Muscle of arm (tissue), 14 donors: ENCODE measurements at places on chromosomes 16 and 17.

DNA sequence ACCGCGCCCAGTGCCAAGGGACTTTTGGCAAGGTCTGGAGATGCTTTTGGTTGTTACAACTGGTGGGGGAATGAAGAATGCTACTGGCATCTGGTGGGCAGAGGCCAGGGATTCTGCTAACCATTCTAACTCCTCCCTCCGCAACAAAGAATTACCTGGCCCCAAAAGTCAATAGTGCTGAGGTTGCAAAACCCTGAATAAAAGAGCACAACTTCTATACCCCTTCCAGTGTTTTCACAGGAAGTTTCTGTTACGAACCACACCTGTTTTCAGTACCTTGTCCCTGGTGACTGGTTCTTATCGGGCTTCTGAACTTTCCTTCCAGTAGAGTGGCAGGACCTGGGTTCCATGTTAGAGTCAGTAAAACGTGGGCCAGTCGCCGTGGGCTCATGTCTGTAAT lies 17.3 kb downstream of the ABAT start:
- no peak for DNase-seq

DNA sequence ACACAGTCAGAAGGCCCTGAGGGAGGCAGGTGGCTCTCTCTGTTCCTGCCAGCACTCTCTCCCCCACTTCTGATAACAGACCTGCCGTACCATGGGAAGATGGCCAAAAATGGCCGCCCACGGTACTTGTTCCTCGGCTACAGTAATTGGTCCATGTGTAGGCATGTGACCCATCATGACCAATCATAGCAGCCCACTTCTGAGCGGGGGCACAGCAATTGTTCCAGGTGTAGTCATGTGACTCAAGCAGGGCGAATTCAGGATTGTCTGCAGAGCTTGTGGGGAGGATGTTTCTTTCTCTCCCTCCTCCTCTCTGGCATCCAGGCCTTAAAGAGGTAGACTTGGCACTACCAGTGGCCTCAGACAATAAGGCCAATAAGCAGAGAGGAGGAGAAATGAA lies 250.4 kb downstream of the MRTFB start:
- DNase-seq, result no peak

- DNase-seq, result no peak
Measured at GRCh38 chr17:79711715-79712305, 18.9 kb upstream of the ENPP7 start.

- no peak for DNase-seq
Measured at GRCh38 chr17:41799366-41799765, 12.4 kb downstream of the P3H4 start.

GRCh38 chr17:34420254-34420766 lies 57.3 kb upstream of the CCL1 start:
- DNase-seq, result peak; percentile 67

DNA sequence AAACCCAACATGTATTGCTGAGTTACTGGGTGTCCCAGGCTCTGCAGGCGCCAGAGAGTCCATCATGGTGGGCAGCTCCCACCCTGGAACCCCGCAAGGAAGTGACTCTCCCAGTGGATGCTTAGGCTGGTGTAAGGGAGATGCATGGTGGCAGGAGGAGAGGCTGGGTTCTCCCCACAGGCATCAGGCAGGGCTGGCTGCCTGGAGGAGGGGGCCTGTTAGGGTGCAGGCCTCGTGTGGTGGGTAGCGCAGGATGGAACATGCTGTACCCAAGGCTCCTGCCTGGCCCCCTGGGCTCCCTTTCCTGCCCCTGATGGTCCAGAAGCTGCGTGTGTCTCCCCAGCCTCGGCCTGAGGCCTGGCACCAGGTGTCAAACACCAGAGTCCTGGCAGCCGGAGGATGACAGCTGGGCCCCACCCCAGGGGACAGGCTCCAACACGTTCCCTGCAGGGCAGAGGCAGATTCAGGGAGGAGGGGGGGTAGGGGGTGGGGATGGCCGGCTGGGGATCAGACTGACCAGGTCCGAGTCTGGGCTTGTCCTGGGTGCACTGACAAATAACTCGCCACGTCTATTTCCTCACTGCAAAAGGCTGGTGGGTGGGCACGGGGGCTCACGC lies 40.2 kb upstream of the CIBAR2 start:
- DNase-seq, result no peak

GRCh38 chr17:45258981-45259380 lies 2.9 kb downstream of the SPATA32 start:
- no peak for DNase-seq

DNA sequence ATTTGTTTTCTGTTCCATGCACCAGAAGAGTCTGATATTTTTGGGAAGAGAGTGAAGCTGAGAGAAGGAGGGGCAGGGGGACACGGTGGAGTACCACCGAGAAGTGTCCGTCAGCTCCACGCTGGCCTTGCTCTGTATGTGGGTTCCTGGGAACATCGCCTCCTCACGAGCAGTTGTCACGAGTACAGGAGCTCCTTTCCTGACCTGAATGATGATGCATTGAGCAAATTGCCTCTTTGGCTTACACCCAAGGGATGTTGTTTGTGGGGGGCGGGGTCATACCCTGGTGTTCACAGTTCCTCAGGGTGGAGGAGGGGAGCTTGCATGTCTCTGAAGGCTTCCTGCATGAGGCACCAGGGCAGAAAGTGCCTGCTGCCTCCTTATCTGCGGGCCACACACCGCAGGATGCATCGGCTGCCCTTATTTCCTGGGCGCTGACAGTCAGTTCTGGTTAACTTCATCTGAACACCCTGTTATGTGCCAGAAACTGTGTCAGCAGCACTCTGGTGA lies 36.2 kb downstream of the RGS9 start:
- DNase-seq, result no peak

DNA sequence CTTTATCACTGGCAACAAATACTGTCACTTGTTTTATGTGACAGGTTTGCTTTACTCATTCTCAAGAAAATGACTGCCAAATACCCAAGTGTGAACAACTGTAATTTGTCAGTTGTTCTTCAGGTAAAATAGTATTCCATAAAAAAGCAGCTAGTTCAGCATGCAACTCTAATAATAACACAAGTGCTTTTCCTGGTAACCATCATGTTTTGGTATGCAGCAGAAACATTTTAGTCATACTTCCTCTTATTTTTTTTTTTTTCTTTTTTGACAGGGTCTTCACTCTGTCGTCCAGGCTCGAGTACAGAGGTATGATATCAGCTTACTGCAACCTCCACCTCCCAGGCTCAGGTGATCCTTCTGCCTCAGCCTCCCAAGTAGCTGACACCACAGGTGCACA lies 4.6 kb downstream of the TERF2 start:
- no peak for DNase-seq

DNA sequence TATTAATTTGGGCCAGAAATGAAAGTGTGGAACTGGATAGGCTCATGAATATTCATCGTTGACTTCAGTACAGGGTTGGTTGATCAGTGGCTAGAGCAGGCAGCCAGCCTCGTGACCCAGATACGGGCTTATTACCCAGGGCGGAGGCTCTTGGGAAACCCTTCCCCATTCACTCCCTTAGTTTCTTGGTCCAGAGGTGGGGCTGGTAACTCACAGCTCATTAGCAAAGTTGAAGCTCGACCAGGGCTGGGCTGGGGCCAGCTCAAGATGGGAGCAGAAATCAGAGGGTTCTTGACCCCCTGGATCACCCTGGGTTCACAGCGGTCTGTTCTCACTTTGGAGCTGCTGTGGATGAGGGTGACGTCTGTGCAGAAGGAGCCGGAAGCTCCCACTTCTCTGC lies 44.6 kb upstream of the GSE1 start:
- DNase-seq, result no peak

- no peak for DNase-seq
Measured at GRCh38 chr17:68603027-68603426, 1.9 kb upstream of the FAM20A start.

DNA sequence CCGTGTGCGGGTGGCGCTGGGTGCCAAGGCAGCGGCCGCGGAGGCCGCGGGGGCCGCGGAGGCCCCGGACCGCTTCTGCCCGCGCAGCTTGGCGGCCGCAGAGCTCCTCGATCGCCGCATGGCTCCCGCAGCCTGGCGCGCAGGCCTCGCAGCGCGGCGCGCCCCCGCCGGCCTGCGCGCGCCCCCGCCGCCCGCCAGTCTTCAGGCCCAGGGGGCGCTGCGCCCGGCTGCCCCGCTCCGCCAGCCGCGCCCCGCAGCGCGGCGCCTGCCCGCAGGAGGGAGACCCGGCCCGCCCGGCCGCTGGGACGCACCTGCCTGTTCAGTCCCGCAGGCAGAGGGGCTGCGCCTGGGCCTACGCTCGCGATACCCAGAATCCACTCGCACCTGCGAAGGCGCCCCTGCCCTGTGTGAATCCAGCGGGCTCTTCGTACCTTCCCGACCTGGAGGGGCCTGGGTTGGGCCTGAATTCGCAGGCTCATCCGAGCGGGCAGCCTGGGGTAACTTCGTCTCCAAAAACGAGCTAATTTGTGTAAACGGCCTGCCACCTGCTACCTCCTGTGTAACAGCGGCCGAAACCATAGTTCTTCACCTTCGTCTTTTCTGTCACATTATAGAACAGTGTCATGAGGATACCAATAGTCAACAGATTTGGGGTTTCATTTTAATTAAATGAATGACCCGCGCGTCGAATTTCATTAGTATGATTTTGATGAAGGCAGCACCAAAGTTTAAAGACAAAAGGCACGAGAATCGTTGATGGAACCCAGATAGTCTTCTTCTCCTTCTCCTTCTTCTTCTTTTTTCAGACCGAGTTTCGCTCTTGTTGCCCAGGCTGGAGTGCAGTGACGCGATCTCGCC lies at the start of gene CENPV:
CENPV (minus strand) TSS at position 153 of the 858 bp plus-strand sequence; CDS start at position 120, 33 bp downstream.
- DNase-seq, result peak; percentile 13

GRCh38 chr16:70726892-70727361 lies 41.1 kb upstream of the MTSS2 start:
- peak; percentile 88 for DNase-seq

- DNase-seq, result peak; percentile 7
Measured at GRCh38 chr17:51261024-51261963, 948 bp downstream of the UTP18 start.

DNA sequence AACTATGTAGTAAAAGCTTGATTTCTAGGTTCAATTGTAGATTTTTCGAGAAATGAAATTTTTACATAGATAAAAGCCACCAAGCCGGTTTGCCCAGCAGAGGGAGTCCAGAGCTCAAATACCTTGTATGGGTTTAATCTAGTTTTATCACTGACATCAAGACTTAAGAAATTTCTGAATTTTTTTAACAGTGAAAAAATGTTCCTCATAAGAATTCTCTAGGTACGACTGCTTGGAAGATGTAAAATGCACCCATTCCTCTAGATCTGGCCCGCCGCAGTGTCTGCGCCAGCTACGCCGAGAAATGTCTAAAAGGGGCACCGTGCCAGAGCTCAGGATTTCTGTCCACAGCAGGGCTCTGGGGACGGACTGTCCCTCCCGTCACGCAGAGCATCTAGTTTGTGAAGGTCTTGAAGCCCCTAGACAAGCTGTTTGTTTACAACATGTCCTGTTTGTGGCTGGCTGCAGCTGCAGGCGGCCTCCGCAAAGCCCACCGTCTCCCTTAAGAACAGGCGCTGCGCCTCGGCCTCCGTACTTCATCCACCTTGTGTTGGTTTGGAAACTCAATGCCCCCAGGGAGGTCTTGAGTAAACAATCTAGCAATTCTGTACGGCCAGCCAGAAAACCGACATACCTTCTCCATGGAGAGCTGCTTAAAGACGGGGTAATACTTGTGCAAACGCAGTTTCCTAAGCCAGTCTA lies 24.8 kb downstream of the MAP1LC3B start:
- DNase-seq, result peak; percentile 41
